Lung microvascular endothelial cell (primary cell): ENCODE measurements at places on chromosomes 7 and 10.

GRCh38 chr10:109393425-109393824, 529.9 kb downstream of the XPNPEP1 start:
- DNase-seq = no peak

GRCh38 chr7:156145996-156146395, 333.7 kb upstream of the SHH start:
- DNase-seq = no peak

- peak; percentile 89 for DNase-seq
These were observed 174.9 kb upstream of the NRP1 start for GRCh38 chr10:33509231-33509831.

DNA sequence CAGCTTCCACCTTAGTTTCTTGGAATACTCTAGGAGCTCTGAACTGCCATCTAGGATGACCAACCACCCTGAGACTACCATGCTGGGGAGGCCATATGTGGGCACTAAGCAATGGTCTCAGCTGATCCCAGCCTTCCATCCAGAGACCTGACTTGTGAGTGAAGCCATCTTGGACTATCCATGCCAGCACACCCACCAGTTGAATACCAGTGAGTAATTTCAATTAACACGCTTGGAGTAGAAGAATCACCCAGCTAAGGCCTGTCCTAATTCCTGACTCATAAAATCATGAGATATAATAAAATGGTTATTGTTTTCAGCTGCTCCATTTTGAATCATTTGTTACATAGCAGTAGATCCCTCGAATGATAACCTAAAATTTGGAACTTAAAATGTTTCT, 5.2 kb upstream of the KIF5B start:
- DNase-seq = no peak

DNA sequence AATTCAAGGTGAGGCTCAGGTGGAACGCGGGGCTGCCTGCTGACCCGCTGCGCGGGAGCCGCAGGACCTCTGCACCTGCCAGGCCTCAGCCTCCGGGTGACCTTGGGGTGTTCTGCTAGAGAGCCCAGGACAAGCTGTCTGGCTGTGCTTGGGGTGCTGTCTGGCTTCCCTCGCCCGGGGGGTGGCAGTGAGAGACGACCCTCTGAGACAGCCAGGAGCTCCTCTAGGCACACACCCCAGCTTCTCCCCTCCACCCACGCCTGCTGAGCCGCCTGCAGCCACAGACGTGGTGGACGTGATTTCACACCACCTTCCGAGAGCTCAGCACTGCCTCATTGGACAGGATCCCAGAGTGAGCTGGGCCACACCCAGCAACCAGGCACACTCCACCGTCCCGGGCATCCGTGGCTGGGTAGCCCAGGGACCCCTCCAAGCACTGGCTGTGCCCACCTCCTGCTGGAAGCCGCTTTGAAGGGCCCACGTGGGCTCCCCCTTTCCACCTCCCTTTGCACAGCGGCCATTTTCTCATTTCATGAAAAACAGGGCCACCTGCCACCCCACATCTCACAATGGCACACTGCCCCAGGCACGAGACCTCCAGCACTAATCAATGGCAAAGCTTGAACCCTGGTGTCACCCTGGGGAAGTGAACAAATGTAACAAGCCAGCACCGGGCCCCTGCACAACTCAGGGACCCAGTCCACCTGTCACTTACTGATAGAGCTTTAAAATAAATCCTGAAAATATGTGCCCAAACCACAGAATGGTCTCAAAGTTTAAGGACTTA, 35.0 kb downstream of the ZFAND2A start:
- no peak for DNase-seq

DNA sequence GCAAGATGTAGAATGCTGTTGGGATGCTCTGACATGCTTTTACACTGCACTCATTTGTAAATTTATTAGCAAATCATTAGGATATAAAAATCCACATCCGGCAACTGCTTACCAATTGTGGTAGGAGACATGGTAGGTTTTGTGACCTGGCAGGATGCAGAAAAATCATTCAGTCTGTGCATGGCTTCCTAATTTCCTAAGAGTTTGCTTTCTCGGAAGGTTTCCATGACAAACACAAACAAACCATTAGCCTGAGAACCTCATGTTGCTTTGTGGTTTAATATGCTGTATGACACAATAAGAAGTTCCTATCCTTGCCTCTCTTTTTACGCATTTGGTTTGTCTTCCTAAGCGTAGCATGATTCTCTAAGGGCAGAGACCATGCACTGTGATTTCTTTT, 14.7 kb upstream of the LMBR1 start:
- no peak for DNase-seq

- DNase-seq = no peak
These were observed 8.2 kb downstream of the CCSER2 start for GRCh38 chr10:84336406-84337090.

DNA sequence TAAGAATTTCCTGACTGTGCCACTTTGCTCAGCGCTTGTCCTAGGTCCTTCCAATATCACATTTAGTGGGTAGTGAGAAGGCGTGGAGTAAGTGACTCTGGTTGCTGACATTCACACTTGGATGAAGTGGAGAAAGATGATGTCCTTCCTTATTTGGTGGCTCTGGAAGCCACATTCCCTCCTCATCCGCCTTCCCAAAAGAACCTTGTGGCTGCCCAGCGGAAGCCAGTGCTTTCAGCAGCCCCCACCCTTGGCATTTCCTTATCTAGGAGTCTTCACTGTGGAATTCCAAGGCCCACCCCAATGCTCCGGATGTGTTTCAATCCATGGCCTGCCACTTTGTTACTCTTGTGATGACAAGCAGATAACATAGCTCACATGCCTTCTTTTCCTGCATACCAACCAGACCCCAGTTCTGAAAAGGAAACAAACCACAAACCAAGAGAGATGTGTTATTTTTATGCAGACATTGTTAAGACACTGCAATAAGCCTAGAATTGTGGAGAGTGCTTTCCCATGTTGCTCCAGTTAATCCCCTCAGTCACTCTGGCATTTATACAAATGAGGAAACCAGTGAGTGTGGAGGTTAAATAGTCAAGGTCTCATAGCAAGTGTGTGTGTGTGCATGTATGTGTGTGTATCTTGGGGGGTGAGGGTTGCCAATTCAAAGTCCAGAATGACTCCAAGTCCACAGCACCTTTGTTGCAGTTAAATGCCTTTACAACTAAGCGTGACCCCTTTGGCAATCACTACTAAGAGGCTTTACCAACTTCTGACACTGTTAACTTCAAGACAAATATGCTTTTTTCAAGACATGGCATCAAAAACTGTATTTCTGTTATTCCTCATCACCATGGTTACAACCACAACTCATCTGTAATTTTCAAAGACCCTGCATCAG, 10.3 kb upstream of the ANKRD1 start:
- peak; percentile 89 for DNase-seq

DNA sequence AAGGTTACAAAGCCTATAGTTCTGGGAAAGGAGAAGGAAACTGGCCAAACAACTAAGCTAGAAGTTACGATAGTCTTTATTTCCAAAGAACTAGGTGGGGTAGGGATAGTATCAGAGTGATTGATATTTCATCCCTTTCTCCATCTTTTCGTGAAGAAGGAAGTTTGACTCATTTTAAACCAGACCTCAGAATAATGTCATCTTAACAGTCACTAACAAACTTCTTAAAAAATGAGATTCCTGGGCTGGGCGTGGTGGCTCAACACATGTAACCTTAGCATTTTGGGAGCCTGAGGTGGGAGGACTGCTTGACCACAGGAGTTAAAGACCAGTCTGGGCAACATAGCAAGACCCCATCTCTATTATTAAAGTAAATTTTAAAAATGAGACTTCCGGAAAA, 69.4 kb downstream of the ARL4A start:
- no peak for DNase-seq

DNA sequence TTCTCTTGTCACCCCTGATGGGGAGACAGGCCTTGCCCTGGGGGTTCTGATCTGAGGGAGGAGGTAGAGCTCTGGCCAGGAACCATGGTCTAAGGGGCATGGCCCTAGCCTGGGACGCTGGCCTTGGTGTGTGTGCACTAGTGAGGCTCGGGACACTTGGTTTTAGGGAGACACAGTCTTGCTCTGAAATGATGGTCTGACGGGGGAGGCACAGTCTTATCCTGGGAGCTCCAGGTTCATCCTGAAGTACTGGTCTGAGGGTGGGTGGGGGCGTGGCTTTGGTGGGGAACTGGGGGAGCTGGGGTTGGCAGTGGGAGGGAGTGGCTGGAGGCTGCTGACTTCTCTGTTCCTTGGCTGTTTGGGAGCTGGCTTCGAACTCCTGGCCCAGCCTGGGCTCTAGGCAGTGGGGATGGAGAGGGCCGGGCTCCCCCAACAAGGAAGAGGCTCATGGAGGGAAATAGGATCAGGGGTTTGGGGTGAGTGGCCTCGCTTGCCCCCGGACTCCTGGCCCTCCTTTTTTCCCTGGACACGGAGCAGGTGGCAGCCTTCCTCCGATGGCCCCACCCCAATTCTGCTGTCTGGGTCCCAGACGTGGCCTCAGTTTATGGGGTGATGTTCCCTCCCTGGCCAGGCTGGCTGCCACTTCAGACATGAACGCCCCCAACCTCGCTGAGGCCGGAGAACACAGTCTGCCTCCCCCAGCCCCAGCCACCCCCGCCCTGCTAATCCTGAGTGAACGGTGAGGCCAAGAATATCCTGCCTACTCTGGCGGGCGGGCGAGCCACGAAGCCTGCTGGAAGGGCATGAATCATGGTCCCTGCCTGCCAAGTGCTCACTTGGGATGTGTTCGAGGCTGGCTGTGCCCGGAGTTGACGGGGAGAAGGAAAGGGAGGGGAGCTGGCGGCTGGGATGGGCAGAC, 43.5 kb downstream of the TMEM270 start:
- DNase-seq = no peak

- no peak for DNase-seq
These were observed 1213.7 kb downstream of the GATA3 start for GRCh38 chr10:9268176-9268575.

GRCh38 chr7:1428941-1429501, 30.2 kb downstream of the MICALL2 start:
- DNase-seq = no peak

DNA sequence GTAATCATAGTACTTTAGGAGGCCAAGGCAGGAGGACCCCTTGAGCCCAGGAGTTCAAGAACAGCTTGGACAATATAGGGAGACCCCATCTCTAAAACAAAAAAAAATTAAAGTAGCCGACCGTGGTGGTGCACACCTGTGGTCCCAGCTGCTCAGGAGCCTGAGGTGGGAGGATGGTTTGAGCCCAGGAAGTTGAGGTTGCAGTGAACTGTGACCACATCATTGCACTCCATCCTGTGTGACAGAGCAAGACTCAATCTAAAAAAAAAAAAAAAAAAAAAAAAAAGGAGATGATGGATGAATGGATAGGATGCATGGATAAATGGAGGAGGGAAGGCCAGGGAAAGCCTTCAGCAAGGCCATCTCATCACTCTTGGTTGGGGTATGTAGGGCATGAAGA, 33.4 kb upstream of the BMPR1A start:
- DNase-seq = no peak

GRCh38 chr10:58517081-58517480, 4.4 kb downstream of the BICC1 start:
- no peak for DNase-seq

DNA sequence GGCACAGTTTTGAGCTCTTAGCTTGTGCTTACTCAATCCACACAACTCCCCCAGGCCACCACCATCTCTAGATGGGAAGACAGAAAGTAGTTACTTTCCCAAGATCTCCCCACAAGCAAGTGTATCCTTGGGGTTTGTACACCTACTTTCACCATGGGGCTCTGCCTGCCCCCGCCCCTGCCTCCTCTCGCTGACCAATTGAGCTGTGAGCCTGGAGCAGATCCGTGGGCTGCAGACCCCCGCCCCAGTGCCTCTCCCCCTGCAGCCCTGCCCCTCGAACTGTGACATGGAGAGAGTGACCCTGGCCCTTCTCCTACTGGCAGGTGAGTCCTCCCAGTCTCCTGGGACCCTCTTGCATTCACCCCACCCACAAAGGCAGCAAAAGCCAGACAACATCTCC, 2.0 kb downstream of the FXYD4 start:
- no peak for DNase-seq

GRCh38 chr7:129480674-129481363, 21.5 kb upstream of the SMKR1 start:
- DNase-seq = no peak

GRCh38 chr10:117926491-117926890, 120.2 kb downstream of the RAB11FIP2 start:
- DNase-seq = no peak

DNA sequence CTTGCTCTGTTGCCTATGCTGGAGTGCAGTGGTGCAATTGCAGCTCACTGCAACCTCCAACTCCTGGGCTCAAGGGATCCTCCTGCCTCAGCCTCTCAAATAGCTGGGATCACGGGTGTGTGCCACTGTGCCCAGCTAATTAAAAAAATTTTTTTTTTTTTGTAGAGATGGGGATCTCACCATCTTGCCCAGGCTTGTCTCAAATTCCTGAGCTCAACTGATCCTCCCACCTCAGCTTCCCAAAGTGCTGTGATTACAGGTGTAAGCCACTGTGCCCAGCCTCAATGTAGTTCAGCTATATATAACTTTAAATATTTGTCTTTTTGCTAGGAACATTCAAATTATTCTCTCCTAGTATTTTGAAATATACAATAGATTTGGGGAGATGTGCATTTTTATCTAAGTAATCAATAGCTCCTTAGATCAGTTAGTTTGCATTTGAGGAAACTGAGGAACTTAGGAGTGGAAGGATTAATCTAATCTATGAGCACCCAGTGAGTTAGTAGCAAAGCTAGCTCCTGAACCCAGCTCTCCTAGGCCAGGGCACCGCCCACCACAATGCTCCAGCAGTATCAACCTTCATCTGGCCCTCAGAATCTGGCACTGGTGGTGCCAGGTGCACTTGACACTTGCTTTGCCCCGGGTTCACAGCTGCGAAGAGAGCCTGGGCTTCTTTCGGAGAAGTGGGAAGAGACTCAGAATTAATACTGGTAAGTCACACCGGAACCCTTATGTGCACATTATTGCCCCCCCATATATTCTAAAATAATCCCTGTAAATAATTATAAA, 5.9 kb upstream of the LRMDA start:
- no peak for DNase-seq

DNA sequence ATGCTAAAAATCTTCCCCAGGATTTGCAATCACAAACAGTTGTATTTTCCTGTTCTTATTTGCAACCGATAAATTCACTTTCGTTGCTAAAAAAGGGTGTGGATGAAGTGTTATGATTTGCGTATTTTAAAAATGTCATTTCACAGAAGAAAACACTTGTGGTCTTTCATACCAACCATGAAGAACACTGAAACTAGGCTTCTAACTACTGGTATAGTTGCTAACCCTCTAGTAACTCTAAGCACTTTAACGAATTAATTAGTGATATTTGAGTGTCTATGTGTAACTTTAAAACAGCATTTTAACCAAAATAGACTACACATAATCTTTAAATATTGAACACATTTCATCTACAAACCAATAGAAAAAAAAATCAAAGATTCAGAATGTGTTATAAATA, 188.1 kb upstream of the PTN start:
- DNase-seq = no peak

GRCh38 chr10:128062331-128062880, 63.8 kb downstream of the MKI67 start:
- DNase-seq = no peak
